ENCODE measurements at places on chromosomes 7 and 10. TPM values are rescaled to one million over a fixed set of nuclear protein-coding genes. Genes with fewer than 3 reads are reported as not detected.

GRCh38 chr7:36129048-36129534 lies 24.0 kb upstream of the EEPD1 start:
- no peaks in the 10 kb centered on the region for H3K4me1 ChIP-seq
- no peaks in the 10 kb centered on the region for H3K27me3 ChIP-seq
- no peaks in the 10 kb centered on the region for H3K36me3 ChIP-seq

Gene MBL2
- total RNA-seq: not detected

Gene GALNT17
- total RNA-seq: not detected

GRCh38 chr7:136914016-136914415 lies 45.6 kb downstream of the CHRM2 start:
- no peak overlapping the region for H3K27ac ChIP-seq
- H3K4me3 ChIP-seq: no peak overlapping the region
- H3K4me1 ChIP-seq: no peaks in the 10 kb centered on the region

GRCh38 chr10:20173046-20173445 lies 356.8 kb downstream of the PLXDC2 start:
- H3K27me3 ChIP-seq: no peaks in the 10 kb centered on the region
- H3K4me3 ChIP-seq: no peak overlapping the region
- no peak overlapping the region for H3K27ac ChIP-seq
- no peak for DNase-seq
- no peaks in the 10 kb centered on the region for H3K36me3 ChIP-seq

Gene SPDYE2B
- total RNA-seq: not detected

- no peaks in the 10 kb centered on the region for H3K36me3 ChIP-seq
- peak; percentile 26 for DNase-seq
- peaks cover 12% of the 10 kb centered on the region for H3K4me1 ChIP-seq
- no peak overlapping the region for H3K4me3 ChIP-seq
Measured at GRCh38 chr7:134174795-134175261, 47.7 kb downstream of the LRGUK start.

- H3K4me1 ChIP-seq: no peaks in the 10 kb centered on the region
- H3K36me3 ChIP-seq: no peaks in the 10 kb centered on the region
- no peak for DNase-seq
Measured at GRCh38 chr10:115049960-115050359, 43.2 kb upstream of the ATRNL1 start.

DNA sequence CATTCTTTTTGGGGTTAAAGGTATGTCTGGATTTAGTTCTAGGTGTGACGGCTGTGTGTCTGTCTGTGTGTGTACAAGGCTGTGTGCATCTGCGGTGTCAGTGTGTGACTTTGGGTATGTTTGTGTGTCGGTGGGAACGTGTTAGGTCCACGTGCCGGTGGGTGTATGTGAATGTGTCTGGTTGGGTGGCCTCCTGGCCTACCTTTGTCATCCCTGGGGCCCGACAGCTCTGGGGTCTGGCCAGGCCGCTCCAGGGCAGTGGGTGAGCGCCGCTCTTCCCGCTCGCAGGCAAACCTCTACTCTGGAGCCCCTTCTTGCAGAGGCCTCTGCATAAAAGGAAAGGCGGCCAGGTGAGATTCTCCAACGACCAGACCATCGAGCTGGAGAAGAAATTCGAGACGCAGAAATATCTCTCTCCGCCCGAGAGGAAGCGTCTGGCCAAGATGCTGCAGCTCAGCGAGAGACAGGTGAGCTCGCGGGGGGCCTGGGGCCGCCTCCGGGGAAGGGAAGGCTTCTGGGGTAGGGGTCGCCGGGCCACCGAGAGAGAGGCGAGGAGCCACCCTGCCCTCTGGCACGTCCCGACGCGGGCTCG lies 2.4 kb downstream of the HHEX start:
- DNase-seq: no peak
- peaks cover 22% of the 10 kb centered on the region for H3K4me1 ChIP-seq
- no peak overlapping the region for H3K27ac ChIP-seq
- peaks cover 73% of the 10 kb centered on the region for H3K27me3 ChIP-seq

DNA sequence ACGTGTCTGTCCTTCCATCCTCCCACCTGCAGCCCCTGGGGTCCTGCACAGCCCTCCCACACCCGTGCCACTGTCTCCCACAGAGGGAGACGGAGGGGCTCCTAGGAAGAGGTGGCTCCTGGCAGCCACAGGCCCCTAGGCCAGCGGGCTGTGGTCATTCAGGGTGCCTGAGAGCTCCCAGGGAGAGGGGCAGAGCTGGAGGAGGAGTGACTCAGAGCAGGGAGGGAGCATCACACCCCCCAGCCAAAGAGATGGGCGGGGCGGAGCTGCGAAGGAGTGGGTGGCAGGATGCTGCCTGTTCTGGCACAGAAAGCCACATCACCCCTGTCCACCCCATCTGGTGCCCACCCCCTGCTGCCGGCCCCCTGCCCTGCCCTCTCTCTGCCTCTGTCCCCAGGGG lies 50.5 kb downstream of the STK32C start:
- no peak overlapping the region for H3K27ac ChIP-seq
- no peak overlapping the region for H3K4me3 ChIP-seq
- H3K27me3 ChIP-seq: no peaks in the 10 kb centered on the region
- H3K36me3 ChIP-seq: no peaks in the 10 kb centered on the region
- DNase-seq: peak; percentile 55

Gene LBX1
- not detected for total RNA-seq

DNA sequence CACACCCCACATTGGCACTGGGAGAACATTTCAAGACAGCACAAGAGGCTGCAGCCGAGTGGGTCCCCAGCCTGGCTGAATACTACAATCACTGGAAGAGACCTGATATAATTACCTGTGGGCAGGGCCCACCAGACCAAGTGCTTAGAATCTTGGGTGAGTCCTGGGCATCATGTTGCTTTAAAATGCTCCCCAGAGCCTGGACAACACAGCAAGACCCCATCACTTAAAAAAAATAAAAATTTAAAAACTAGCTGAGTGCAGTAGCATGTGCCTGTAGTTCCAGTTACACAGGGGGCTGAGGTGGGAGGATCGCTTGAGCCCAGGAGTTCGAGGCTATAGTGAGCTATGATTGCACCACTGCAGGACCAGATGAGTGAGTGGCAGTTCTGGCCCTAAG lies 28.1 kb downstream of the FAM171A1 start:
- no peak overlapping the region for H3K4me3 ChIP-seq
- H3K36me3 ChIP-seq: no peaks in the 10 kb centered on the region
- peaks cover 6% of the 10 kb centered on the region for H3K4me1 ChIP-seq
- no peak for DNase-seq
- peaks cover 5% of the 10 kb centered on the region for H3K27me3 ChIP-seq

GRCh38 chr10:30973737-30974136 lies 57.9 kb downstream of the ZNF438 start:
- no peak overlapping the region for H3K4me3 ChIP-seq
- H3K36me3 ChIP-seq: no peaks in the 10 kb centered on the region
- no peaks in the 10 kb centered on the region for H3K4me1 ChIP-seq
- no peak overlapping the region for H3K27ac ChIP-seq
- no peak for DNase-seq

- H3K27ac ChIP-seq: no peak overlapping the region
- no peaks in the 10 kb centered on the region for H3K27me3 ChIP-seq
- no peak for DNase-seq
- no peak overlapping the region for H3K4me3 ChIP-seq
Measured at GRCh38 chr7:6320791-6321190, 48.4 kb upstream of the CYTH3 start.

DNA sequence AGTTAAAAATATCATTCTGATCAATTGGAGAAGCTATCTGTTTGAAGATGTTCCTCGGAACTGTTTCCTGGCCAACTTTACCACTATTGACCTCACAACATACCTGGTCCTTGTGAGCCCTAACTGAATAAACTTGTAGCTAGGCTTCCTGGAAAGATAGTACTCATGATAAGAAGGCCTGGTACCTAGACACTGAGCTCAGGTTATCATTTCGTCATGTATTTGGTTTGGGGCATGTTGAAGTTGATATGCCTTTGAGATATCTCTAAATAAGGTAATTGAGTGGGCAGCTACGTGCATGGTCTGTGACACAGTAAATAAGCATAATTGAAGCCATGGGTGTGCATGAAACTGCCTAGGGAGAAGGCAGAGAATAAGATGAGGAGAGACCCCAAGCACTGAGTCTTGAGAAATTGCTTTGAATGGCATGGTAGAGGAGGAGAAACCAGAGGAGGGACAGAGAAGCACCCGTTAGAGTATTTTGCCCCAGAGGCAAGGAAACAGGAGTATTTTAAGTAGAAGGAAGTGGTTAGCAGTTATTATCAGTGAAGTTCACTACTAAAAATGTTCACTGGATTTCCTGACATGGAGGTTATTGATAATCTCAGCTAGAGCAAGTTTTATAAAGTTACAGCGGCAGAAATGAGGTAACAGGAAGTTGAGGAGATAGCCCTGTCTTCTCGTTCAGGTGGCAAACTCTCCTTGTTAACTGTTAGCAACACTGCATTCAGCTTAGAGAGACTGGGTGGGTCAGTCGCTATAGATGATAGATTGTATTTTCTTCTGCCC lies 55.6 kb downstream of the CC2D2B start:
- peaks cover 21% of the 10 kb centered on the region for H3K4me1 ChIP-seq
- H3K4me3 ChIP-seq: peak overlapping the region; percentile 63
- no peaks in the 10 kb centered on the region for H3K27me3 ChIP-seq
- DNase-seq: no peak

DNA sequence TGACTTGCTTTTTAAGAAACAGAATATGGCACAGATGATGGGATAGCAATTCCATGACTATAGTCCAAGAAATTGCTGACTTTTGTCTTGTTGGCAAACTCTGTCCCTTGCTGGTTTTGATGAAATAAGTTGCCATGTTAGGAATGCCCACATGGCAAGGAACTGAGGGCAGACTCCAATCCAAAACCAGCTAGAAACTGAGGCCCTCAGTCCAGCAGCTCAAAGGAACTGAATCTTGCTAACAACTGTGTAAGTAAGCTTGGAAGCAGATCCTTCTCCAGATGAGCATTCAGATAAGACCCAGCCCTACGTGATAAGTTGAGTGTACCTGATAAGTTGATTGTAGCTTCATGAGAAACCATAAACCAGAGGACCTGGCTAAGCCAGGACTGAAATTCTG lies 64.3 kb upstream of the BMPER start:
- H3K27ac ChIP-seq: no peak overlapping the region
- H3K4me1 ChIP-seq: no peaks in the 10 kb centered on the region
- no peak overlapping the region for H3K4me3 ChIP-seq

Gene PVRIG
- 34.4 TPM for total RNA-seq

DNA sequence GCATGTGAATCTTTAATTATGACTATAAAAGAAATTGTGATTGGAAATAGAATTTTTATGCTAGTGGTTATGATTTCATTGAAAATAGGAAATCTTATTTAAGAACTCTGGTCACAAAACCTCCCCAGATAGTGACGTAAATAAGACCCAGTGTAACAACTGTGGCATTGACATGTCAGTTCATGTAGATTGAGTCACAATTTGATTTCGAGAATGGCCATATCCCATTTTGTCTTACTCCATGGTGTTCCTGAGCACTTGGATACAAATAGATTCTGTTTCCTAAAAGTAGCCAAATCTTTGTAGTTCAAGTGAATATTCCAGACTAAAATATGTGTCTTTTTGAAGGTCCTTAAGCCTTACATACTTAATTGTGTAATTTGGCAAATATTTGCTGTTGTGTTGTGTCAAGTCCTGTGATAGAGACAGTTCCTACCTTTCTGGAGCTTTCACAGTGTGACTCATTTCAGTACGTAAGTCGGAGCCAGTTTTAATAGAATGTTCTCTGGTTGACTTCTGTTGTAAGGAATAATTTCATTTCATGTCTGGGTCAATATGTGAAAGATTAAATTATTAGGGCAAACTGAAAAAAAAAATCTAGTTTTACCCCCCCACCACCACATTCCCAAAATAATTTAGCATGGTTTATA lies 37.1 kb upstream of the TOMM7 start:
- H3K4me1 ChIP-seq: peaks cover 52% of the 10 kb centered on the region
- H3K27ac ChIP-seq: peak overlapping the region; percentile 82
- peaks cover 26% of the 10 kb centered on the region for H3K36me3 ChIP-seq
- no peaks in the 10 kb centered on the region for H3K27me3 ChIP-seq
- H3K4me3 ChIP-seq: peak overlapping the region; percentile 16

GRCh38 chr10:98446151-98446660 lies 529 bp downstream of the HPS1 start:
- H3K27me3 ChIP-seq: peaks cover 6% of the 10 kb centered on the region
- peaks cover 36% of the 10 kb centered on the region for H3K4me1 ChIP-seq
- peak; percentile 60 for DNase-seq
- H3K36me3 ChIP-seq: peaks cover 12% of the 10 kb centered on the region
- peak overlapping the region; percentile 97 for H3K4me3 ChIP-seq
- peak overlapping the region; percentile 95 for H3K27ac ChIP-seq

DNA sequence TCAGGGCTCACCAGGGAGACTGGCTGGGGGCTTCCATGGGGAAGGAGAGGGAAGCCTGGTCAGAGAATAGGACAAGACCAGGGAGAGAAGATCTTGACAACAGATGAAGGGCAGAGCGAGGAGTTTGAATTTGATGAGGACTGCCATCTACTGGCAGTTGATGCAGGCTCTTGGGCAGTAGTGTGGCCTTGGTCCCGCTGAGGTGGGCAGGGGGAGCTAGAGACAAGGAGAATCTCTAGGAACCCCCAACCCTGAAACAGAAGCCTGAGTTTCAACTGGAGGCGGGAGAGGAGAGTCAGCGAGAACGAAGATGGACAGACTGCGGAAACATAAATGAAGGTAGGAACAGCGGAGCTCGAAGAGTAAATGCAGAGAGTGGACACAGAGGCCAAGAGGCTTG lies 81.0 kb downstream of the PPP1R3C start:
- no peaks in the 10 kb centered on the region for H3K27me3 ChIP-seq
- H3K36me3 ChIP-seq: no peaks in the 10 kb centered on the region
- DNase-seq: no peak
- no peak overlapping the region for H3K4me3 ChIP-seq
- no peaks in the 10 kb centered on the region for H3K4me1 ChIP-seq
- H3K27ac ChIP-seq: no peak overlapping the region

DNA sequence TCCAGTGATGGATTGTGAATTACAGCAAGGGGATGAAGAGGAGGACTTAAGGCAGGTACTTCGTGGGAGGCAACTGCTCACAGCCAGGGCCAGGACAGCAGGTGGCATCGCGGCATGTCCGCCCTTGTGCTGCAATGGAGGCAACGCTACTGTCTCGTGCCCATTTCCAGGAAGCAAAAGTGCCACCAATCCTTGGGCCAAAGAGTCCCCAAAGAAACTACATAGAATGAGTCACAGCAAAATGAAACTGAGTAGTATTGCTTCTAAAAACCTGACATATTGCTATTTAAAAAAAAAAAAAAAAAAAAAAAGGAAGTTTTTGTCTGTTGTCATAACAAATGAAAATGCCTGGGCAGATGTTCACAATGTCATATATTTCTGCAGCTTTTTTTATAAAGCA lies 46.6 kb downstream of the RSU1 start:
- peak; percentile 7 for DNase-seq
- no peaks in the 10 kb centered on the region for H3K36me3 ChIP-seq

GRCh38 chr10:12750526-12751201 lies 250.8 kb downstream of the CCDC3 start:
- no peak overlapping the region for H3K27ac ChIP-seq
- no peaks in the 10 kb centered on the region for H3K4me1 ChIP-seq
- DNase-seq: no peak
- H3K27me3 ChIP-seq: no peaks in the 10 kb centered on the region
- no peak overlapping the region for H3K4me3 ChIP-seq

DNA sequence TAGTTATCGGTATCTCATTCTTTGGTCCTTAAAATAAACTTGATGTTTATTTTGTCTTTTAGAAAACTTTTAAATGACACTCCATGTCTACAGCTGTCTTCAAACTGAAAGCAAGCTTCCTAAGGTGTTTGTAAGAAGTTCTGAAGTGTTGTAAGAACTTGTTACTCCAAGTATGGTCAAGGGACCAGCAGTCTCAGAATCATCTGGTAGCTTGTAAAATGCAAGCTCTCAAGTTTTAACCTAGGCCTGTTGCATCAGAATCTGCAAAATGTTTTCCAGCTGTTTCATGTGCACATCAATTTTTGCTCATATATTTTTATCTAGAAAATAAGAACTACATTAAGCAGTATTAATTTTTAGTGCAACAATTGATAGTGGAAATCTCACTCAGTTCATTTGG lies 104.1 kb downstream of the THSD7A start:
- H3K4me1 ChIP-seq: no peaks in the 10 kb centered on the region
- no peak overlapping the region for H3K27ac ChIP-seq
- no peaks in the 10 kb centered on the region for H3K27me3 ChIP-seq
- no peaks in the 10 kb centered on the region for H3K36me3 ChIP-seq
- no peak for DNase-seq
- H3K4me3 ChIP-seq: no peak overlapping the region
